H9 (cell line): ENCODE measurements at places on chromosomes 13 and 19. TPM values are rescaled to one million over a fixed set of nuclear protein-coding genes. Genes with fewer than 3 reads are reported as not detected.

The PSG11 gene
- not detected in 2 replicates for total RNA-seq

The ZNF429 gene
- total RNA-seq, result 11.2 and 12.1 TPM in 2 replicates

The RXFP2 gene
- total RNA-seq, result not detected in 2 replicates

The DCUN1D2 gene
- total RNA-seq, result 36.8 and 44.0 TPM in 2 replicates

The PRR22 gene
- total RNA-seq, result 7.1 and 8.1 TPM in 2 replicates

The UHRF1 gene
- total RNA-seq, result 106 and 111 TPM in 2 replicates

The SPRED3 gene
- 11.5 and 16.4 TPM in 2 replicates for total RNA-seq

The PEG3 gene
- total RNA-seq, result not detected in 2 replicates

DNA sequence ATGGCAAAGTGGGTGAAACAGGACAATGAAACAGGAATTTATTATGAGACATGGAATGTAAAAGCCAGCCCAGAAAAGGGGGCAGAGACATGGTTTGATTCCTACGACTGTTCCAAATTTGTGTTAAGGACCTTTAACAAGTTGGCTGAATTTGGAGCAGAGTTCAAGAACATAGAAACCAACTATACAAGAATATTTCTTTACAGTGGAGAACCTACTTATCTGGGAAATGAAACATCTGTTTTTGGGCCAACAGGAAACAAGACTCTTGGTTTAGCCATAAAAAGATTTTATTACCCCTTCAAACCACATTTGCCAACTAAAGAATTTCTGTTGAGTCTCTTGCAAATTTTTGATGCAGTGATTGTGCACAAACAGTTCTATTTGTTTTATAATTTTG, 8.6 kb downstream of the CLN5 start:
- no peaks in the 10 kb centered on the region for H3K27me3 ChIP-seq
- no peak overlapping the region for H3K4me3 ChIP-seq

GRCh38 chr13:25920277-25920676, 131.5 kb downstream of the SHISA2 start:
- H3K4me3 ChIP-seq, result no peak overlapping the region
- no peaks in the 10 kb centered on the region for H3K36me3 ChIP-seq
- H3K27me3 ChIP-seq, result no peaks in the 10 kb centered on the region

GRCh38 chr13:36548129-36548528, 115.8 kb downstream of the CCNA1 start:
- DNase-seq, result no peak
- no peak overlapping the region for H3K27ac ChIP-seq
- H3K36me3 ChIP-seq, result no peaks in the 10 kb centered on the region
- H3K4me1 ChIP-seq, result no peaks in the 10 kb centered on the region; the same call in 1 of the 2 replicates

GRCh38 chr19:7907544-7907943, 3.9 kb downstream of the MAP2K7 start:
- H3K27me3 ChIP-seq, result no peaks in the 10 kb centered on the region
- peaks cover 14% of the 10 kb centered on the region for H3K36me3 ChIP-seq
- no peak for DNase-seq
- H3K4me3 ChIP-seq, result no peak overlapping the region
- H3K27ac ChIP-seq, result no peak overlapping the region
- 0 out of 2 replicates have a peak, but pooled peaks cover 4% of the 10 kb centered on the region for H3K4me1 ChIP-seq

- DNase-seq, result peak; percentile 47
- H3K36me3 ChIP-seq, result peaks cover 8% of the 10 kb centered on the region
- H3K4me1 ChIP-seq, result no peaks in the 10 kb centered on the region
- H3K27me3 ChIP-seq, result no peaks in the 10 kb centered on the region
Measured at GRCh38 chr13:80408270-80408669, 67.3 kb upstream of the SPRY2 start.

DNA sequence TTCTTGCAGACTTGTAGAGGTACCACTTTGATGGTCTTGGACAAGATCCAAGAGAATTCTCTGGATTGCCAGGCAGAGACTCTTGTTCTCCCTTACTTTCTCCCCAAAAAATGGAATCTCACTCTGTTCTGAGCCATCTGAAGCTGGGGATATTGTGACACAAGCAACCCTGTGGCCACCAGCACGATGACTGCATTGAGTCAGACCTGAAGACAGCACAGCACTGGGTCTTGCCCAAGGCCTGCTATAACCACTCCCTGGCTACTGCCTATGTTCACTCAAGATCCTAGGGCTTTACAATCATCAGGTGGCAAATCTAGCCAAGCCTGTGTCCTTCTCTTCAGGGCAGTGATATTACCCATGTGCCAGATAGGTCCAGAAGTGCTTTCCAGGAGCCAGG, 202.5 kb upstream of the SERP2 start:
- H3K4me3 ChIP-seq, result no peak overlapping the region
- no peak for DNase-seq
- H3K4me1 ChIP-seq, result no peaks in the 10 kb centered on the region

DNA sequence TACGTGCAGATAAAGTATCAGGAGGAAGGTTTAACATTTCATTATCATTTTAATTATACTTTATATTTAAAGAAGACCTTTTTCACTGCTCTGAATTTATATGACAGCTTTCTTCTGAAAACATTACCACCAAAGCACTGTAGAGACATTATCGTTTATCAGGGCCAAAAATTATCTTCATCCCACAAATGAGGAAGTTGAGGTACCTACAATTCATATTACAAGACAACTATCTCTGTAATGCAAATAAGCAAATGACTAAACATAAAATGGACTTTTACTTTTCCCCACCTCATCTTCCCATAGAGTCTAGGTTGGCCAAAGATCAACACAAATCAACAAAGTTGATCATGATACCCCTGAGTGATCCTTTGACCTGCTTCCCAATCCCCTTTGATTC, 30.9 kb upstream of the SMAD9 start:
- peaks cover 18% of the 10 kb centered on the region for H3K36me3 ChIP-seq
- no peak overlapping the region for H3K27ac ChIP-seq
- H3K4me3 ChIP-seq, result no peak overlapping the region

- no peaks in the 10 kb centered on the region; the same call in 1 of the 2 replicates for H3K4me1 ChIP-seq
- no peak for DNase-seq
- no peak overlapping the region for H3K4me3 ChIP-seq
- no peak overlapping the region for H3K27ac ChIP-seq
- H3K36me3 ChIP-seq, result peaks cover 11% of the 10 kb centered on the region
Measured at GRCh38 chr13:100561599-100562204, 26.9 kb downstream of the GGACT start.

- peak within 1 kb of the TSS; percentile 48 for H3K4me3 ChIP-seq
- H3K27me3 ChIP-seq, result peaks cover 32% of the 10 kb centered on the region; the same call in 1 of the 2 replicates
- no peak for DNase-seq
- peaks cover 2% of the 10 kb centered on the region for H3K4me1 ChIP-seq
Measured at GRCh38 chr19:49423071-49423984, at the start of gene PTH2. Gene PTH2, minus strand, starts transcription at chr19:49423441. Its CDS starts 102 bp downstream, at chr19:49423339.

GRCh38 chr13:113534236-113534860, 43.8 kb upstream of the DCUN1D2 start:
- H3K4me1 ChIP-seq, result no peaks in the 10 kb centered on the region
- H3K27ac ChIP-seq, result no peak overlapping the region
- peaks cover 39% of the 10 kb centered on the region for H3K36me3 ChIP-seq
- H3K27me3 ChIP-seq, result no peaks in the 10 kb centered on the region

GRCh38 chr13:107003911-107004310, 436.0 kb upstream of the ARGLU1 start:
- H3K27ac ChIP-seq, result no peak overlapping the region
- no peak overlapping the region for H3K4me3 ChIP-seq
- no peaks in the 10 kb centered on the region for H3K27me3 ChIP-seq
- DNase-seq, result no peak
- no peaks in the 10 kb centered on the region for H3K4me1 ChIP-seq

- DNase-seq, result peak; percentile 75
- H3K4me1 ChIP-seq, result no peaks in the 10 kb centered on the region
- H3K36me3 ChIP-seq, result peaks cover 4% of the 10 kb centered on the region; the same call in 2 of the 3 replicates
- H3K4me3 ChIP-seq, result no peak overlapping the region
Measured at GRCh38 chr19:49997709-49998108, 27.5 kb downstream of the VRK3 start.

- H3K27ac ChIP-seq, result no peak overlapping the region
- no peaks in the 10 kb centered on the region for H3K27me3 ChIP-seq
- no peaks in the 10 kb centered on the region for H3K36me3 ChIP-seq
- peak; percentile 47 for DNase-seq
Measured at GRCh38 chr13:112690283-112690929, 568 bp downstream of the ATP11A start.

DNA sequence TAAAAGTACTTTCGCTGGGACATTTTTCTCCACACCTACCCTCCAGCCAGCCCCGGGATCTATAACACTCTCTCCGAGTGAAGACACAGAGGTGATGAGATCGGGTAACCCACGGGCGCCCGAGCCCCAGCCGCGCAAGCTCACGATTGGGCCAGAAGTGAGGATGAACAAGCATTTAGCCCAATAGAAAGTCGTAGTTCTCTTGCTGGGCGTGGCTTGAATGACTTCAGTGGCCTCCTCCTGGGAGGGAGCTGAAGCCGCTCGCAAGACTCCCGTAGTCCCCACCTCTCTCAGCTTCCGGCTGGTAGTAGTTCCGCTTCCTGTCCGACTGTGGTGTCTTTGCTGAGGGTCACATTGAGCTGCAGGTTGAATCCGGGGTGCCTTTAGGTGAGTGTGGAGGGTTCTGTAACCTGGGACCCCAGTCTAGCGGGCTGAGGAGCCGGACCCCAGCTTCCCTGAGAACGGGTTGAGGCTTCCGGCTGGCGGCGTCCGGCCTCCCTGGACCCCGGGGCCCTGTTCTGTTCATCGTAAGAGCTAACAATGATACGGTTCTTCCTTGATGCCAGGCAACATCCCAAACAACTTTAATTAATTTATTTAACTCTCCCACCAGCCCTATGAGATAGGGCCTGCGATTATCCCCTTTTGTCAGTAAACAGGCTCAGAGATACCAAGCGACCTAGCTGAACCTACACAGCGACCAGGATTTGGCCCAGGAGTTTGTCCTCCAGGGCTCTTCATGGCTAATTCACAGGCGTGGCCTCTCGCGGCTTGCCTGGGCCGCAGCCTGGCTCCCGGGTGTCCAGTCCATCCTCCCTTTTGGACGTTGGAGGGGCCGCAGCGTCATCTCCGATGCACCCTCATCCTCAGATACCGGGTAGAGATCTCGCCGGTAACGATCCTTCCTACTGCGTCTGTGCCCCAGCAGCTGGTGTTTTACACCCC, at the start of gene COX6B1:
Gene COX6B1, plus strand, starts transcription at position 307 of the 945 bp plus-strand sequence. CDS start 2,921 bp downstream, outside the sequence.
- peaks cover 17% of the 10 kb centered on the region for H3K36me3 ChIP-seq
- peak; percentile 97 for DNase-seq
- H3K4me1 ChIP-seq, result peaks cover 4% of the 10 kb centered on the region; the same call in 1 of the 2 replicates
- H3K27ac ChIP-seq, result no peak within 1 kb of the TSS
- peak within 1 kb of the TSS; percentile 99 for H3K4me3 ChIP-seq
- H3K27me3 ChIP-seq, result no peaks in the 10 kb centered on the region; the same call in 1 of the 2 replicates

DNA sequence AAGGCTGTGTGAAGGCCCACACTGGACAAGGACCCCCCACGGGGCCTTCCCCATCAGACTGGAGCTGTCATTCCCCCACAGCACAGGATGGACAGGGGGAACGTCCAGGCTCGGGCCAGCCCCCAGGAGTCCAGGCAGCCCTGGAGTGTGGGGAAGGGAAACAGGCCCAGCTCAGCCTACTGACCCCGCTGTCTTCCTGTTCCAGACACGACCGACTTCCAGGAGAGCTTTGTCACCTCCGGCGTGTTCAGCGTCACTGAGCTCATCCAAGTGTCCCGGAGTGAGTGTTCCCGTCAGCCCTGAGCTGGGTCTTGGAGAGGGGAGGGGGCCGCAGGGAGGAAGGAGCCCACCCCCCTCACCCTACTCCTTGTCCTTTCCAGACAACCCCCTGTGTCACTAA, 47.0 kb downstream of the SMIM24 start:
- H3K4me1 ChIP-seq, result no peaks in the 10 kb centered on the region
- H3K27me3 ChIP-seq, result no peaks in the 10 kb centered on the region
- DNase-seq, result no peak
- no peak overlapping the region for H3K27ac ChIP-seq
- no peaks in the 10 kb centered on the region for H3K36me3 ChIP-seq

DNA sequence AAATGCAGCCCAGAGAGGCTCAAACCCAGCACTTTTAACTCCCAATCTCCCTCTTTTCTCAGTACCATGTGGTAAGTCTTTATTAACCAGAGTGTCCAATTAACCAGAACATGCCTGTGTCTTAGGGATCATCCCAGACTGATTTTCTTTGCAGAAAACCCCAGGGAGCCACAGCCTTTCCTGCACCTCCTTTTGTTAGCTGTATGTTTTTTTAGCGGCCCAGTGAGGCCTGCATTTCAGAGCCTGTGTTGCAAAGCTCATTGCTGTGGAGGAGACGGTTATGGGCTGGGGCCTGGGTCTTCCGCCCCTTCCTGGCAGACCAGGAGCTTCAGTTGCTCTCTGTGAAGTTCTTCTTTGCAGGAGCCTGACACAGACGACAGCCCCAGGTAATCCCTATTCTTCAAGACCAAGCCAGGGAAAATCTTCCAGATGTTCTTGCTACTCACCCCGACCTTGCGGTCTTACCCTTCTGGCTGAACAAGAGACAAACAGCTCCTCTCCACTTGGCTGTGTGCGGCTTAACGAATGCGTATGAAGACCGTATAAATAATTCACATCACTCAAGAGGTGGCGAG, 70.7 kb upstream of the TSHZ3 start:
- no peaks in the 10 kb centered on the region for H3K27me3 ChIP-seq
- H3K4me3 ChIP-seq, result peak overlapping the region; percentile 10; the same call in 2 of the 3 replicates
- peak; percentile 56 for DNase-seq
- peak overlapping the region; percentile 97 for H3K27ac ChIP-seq
- H3K4me1 ChIP-seq, result peaks cover 27% of the 10 kb centered on the region; the same call in 1 of the 2 replicates
- H3K36me3 ChIP-seq, result no peaks in the 10 kb centered on the region

- no peak overlapping the region for H3K27ac ChIP-seq
- no peak for DNase-seq
- peaks cover 26% of the 10 kb centered on the region for H3K36me3 ChIP-seq
- no peaks in the 10 kb centered on the region for H3K27me3 ChIP-seq
Measured at GRCh38 chr19:18121166-18121565, 23.6 kb downstream of the MAST3 start.

GRCh38 chr13:79194272-79194671, 211.8 kb downstream of the RBM26 start:
- H3K4me3 ChIP-seq, result no peak overlapping the region
- H3K36me3 ChIP-seq, result no peaks in the 10 kb centered on the region
- H3K4me1 ChIP-seq, result peaks cover 3% of the 10 kb centered on the region; the same call in 1 of the 2 replicates
- no peak overlapping the region for H3K27ac ChIP-seq
- H3K27me3 ChIP-seq, result no peaks in the 10 kb centered on the region; the same call in 1 of the 2 replicates

DNA sequence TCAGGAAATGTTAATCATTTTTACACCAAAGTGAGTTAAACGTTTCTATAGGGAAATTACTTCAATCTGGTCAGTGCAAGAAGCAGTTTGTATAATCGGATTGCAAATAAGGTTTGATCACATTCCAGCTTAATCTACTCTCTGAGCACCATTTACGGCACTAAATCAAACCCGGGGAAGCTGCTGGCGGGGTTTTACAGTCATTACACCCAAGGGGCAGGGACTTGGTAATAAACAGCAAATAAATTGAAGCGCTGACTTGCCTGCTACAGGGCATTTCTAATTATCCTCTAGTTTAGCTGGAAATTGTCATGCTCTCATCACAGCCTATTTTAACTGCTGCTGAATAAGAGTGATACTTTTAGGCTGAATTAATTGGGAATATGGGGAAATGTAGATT, 152.1 kb upstream of the SOX21 start:
- H3K27ac ChIP-seq, result no peak overlapping the region
- H3K36me3 ChIP-seq, result no peaks in the 10 kb centered on the region
- no peak for DNase-seq
- no peaks in the 10 kb centered on the region for H3K4me1 ChIP-seq

DNA sequence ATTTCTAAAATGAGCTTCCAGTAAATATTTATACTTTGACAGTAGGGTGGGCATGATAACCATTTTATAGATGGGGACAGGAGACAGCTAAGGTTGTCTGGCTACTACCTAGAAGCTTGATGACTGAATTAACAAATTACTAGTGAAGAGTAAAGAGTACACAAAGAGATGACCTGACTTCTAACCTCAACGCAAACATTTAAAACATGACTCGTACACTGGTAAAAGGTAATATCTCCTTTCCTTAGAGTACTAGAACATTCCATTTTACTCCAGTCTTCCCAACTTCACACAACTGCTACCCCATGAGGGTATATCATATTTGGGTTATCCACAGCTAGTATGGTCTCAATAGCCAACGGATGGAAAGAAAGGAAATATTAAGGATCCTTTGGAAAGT, 258.9 kb downstream of the FOXO1 start:
- H3K27ac ChIP-seq, result no peak overlapping the region
- H3K27me3 ChIP-seq, result no peaks in the 10 kb centered on the region
- DNase-seq, result no peak
- no peaks in the 10 kb centered on the region for H3K36me3 ChIP-seq
